Non-pigmented ciliary epithelial cell (primary cell): ENCODE measurements at places on chromosomes 4 and X.

GRCh38 chrX:103536071-103536470 lies 16.8 kb upstream of the RAB40A start:
- no peak for DNase-seq

GRCh38 chrX:29872831-29873230 lies 342.5 kb upstream of the MAGEB2 start:
- DNase-seq: no peak

DNA sequence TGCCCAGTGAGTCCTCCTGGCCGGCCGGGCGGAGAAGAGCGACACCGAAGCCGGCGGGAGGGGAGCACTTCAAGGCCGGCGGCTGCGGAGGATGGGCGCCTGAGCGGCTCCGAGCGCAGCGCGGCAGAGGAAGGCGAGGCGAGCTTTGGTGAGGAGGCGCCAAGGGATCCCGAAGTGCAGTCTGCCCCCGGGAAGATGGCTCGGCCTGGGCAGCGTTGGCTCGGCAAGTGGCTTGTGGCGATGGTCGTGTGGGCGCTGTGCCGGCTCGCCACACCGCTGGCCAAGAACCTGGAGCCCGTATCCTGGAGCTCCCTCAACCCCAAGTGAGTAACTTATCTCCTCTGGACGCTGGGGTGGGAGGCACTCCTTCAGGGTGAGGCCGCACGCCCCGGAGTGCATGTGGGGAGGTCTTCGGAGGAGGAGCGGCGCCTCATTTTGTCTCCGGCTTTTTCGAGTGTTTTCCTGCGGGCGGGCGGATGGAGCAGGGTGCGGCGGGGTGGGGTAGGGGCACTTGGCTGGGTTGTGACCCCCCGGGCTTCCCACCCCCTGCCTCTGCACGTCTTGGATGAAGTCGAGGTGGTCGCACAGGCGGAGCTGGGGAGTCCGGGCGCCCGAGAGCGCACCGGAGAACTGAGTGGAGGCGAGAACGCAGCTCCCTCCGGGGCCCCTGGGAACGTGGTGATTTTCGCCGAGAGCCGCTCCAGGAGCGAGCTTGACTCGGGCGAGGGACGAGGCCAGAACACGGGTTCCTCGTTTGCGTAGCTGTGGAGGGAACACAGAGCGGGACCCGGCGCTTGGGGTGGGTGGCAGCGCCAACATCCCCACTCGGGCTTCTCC lies 979 bp downstream of the EFNB1 start:
- DNase-seq: no peak

DNA sequence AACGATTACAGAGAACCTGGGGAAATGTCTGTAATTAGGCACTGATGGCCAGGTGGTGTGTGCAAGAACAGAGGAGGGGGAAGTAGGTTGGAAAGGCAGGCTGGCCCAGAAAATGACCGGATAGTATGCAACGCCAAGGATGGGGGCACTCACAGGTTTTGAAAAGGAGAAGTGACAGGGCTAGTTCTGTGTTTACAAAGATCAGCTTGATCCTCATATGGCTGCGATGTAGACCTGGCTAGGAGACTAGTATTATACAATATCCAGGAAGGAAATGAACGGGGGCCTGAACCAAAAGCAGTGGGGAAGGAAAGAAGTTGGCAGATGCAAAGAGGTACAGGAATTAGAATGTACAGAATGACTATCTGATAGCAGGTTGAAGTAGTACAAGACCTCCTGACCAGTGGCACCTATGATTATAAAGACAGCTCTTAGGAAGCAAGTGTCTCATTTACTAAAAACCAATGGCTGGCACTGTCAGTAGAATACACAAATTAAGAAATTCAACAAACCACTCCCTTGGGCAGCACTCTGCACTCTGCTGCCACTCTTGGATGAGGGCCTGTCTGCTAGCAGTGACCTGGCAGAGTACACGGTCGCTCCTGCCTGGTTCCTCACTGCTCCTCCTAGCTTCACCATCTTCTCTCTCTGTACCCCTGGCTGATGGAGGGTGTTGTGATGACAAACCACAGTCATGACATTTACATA lies 14.1 kb downstream of the MFAP3L start:
- no peak for DNase-seq

DNA sequence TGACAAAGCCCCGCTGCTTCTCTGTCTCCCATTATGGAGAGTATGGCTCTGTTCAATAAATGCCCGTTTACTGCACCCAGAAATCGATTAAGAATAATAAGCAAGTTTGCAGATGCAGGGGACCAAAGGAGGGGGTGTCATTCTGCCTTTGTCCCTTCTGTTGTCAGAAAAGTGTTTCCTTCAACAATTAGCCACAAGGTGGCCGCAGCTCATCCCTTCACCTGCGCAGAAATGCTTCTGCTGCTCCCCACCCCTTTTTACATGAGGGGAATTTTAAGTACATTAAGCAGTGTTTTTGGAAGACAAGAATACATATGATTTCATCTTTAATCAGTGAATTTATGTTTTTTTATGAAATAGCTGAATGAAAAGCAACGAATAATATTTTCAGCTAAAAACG lies 175.6 kb upstream of the ARX start:
- no peak for DNase-seq

DNA sequence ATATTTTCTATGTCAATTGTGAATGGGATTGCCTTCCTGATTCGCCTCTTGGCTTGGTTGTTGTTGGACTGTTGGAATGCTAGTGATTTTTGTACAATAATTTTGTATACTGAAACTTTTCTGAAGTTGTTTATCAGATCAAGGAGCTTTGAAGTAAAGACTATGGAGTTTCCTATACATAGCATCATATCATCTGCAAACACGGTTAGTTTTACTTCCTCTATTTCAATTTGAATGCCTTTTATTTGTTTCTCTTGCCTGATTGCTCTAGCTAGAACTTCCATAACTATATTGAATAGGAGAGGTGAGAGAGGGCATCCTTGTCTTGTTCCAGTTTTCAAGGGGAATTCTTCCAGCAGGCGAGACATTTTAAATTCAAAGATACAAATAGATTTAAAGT lies 226.5 kb downstream of the FBXO8 start:
- no peak for DNase-seq

DNA sequence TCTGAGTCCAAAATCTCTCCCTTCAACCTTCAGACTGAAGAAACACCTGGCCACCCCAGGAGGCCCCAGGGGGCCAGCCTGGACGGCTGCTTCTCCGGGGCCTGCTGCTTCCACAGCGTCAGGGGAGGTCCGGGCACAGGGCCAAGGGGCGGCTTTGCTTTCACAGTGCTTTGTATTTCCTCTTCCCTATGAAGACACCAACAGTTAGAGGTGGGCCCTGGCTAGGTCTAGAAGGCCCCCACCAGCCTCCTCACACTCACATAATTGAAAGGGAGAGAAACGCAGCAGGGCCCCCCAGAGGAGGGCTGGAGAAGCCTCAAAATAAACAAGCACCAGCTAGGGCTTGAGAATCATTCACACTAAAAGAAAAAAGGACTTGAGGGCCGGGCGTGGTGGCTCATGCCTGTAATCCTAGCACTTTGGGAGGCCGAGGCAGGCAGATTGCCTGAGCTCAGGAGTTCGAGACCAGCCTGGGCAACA lies 17.8 kb downstream of the SCD5 start:
- DNase-seq: no peak

DNA sequence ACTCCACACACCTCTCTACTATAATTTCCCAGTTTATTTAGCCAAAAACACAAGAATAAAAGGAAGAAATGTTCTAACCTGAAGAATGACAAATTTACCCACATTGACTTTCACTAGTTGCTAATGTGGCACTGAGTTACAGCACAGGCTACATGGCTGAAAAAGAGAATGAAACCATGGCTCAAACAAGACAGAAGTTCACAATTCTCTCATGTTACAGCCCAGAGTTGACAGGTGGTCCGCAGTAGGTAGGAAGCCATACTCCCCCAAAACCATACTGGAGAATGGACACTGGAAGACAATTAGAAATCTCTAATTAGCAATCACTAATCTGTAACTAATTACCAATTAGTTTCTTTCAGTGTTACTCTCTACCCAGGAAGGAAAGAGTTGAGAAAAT lies 170.8 kb downstream of the ADGRA3 start:
- DNase-seq: no peak

DNA sequence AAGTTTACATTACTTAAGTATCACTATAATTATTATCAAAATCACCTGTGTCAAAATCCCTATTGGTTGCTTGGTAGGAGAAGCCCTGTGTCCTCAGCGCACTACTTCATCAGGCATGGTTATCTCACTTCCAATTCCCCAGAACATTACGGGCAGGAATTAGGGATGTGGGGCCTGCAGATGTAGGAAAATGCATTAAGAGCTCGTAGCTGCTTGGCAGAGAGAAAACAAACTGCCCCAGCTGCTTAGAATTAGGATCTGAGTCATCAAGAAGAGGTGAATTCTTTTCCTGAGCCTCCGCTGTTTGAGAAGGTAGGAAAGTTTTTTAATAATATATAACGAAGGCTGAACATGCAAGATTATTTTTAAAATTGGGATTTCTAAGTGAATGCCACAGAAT lies 31.1 kb upstream of the CLNK start:
- DNase-seq: no peak

GRCh38 chr4:87819281-87819919 lies 13.4 kb upstream of the MEPE start:
- DNase-seq: peak; percentile 82

DNA sequence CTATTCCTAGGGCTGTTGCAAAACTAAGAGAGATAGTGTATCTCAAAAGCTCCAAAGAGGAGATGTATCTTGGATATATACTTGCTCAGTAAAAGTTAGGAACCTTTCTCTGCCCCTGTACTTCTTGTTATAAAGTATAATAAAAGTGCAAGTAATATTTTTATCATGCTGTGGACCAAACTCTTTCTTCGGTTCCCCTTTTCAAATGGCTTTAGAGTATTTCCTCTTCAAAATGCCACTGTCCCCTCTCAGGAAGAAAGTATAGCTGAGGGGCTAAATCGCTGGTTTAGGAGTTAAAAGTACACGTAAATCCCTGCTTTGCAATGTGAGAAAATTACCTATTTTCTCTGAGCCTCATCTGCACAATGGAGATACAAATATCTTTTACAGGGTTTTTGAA lies 169.1 kb upstream of the FTHL17 start:
- no peak for DNase-seq

- DNase-seq: no peak
Observed at GRCh38 chr4:126992910-126993309, 639.8 kb upstream of the INTU start.

DNA sequence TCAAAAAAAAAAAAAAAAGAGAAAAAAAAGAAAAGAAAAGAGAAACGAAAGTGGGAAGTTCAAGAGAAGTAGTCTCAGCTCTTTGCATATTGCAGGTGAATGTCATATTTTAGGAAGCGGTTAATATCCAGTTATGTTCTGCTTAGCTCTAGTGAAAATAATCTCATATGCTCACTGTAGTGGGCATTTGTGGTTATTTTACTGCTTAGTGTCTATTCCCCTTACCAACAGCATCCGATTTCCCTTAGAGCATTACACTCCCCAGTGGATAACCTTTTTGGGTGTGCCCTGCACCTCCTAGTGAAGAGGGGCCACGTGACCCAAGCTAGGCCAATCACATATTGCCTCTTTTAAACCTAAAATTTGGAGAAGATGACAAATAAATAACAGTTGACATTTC lies 111.2 kb upstream of the ZNF827 start:
- DNase-seq: no peak

- DNase-seq: no peak
Observed at GRCh38 chr4:27429364-27429871, 568.8 kb downstream of the STIM2 start.

- no peak for DNase-seq
Observed at GRCh38 chr4:113478032-113478431, 283.5 kb downstream of the CAMK2D start.

- no peak for DNase-seq
Observed at GRCh38 chrX:153621949-153622598, 23.1 kb upstream of the CCNQ start.

- DNase-seq: no peak
Observed at GRCh38 chr4:73608689-73609594, 11.3 kb downstream of the RASSF6 start.

- no peak for DNase-seq
Observed at GRCh38 chrX:107851215-107851614, 25.5 kb downstream of the MID2 start.

GRCh38 chr4:18844726-18845125 lies 823.2 kb upstream of the LCORL start:
- no peak for DNase-seq

GRCh38 chrX:118825227-118825626 lies 1.6 kb downstream of the ZCCHC12 start:
- no peak for DNase-seq

DNA sequence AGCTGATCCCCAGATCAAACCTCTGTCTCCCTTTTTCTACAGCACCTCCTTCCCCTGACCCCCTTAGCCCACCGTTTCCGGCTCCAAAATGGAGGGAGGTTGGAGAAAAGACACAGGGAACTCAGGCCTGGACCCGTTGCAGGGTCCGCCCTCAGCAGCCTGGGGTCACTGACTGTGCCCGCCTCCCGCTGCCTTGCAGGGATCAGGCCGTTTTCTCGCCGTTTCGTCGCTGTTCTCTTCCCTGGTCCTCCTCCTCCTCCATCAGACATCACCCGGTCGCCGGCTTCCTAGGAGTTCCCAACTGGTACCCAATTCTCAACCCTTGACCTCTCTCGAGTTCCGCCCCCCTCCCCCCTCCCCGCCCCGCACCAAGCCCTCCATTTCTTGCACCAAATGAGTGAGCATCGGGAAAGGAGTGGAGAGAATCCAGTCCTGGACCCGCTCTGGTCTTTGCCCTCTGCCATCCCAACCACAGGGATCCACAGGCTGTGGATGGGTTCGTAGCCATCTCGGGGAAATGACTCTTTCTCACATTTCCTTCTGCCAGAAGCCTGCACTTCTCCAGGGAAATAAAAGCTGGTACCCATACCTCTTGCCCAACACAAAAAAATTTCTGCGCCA lies 493 bp downstream of the TCEAL5 start:
- DNase-seq: no peak

GRCh38 chr4:39922399-39922798 lies 55.3 kb downstream of the PDS5A start:
- no peak for DNase-seq

GRCh38 chr4:54391104-54391503 lies 162.0 kb downstream of the PDGFRA start:
- DNase-seq: no peak

- no peak for DNase-seq
Observed at GRCh38 chrX:45358392-45358791, 157.7 kb upstream of the DIPK2B start.

- DNase-seq: no peak
Observed at GRCh38 chrX:110327336-110327735, 9.5 kb upstream of the AMMECR1 start.

GRCh38 chr4:135735512-135735911 lies 1533.9 kb upstream of the PABPC4L start:
- DNase-seq: no peak

DNA sequence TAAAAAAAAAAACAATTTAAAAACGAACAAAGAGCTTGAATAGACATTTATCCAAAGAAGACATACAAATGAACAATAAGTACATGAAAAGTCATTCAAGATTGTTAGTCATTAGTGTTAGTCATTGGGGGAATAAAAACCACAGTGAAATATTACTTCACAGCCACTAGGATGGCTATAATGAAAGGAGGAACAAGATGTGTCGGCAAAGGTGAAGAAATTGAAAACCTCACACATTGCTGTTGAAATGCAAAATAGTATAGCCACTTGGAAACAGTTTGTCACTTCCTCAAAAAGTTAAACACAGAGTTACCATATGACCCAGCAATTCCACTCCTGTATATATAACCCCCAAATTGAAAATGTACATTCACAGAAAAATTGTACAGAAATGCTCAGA lies 45.2 kb upstream of the SLC39A8 start:
- peak; percentile 20 for DNase-seq

GRCh38 chrX:55663584-55663983 lies 40.4 kb downstream of the FOXR2 start:
- DNase-seq: no peak
